Placental epithelial cell (primary cell): ENCODE measurements at places on chromosomes 3 and 15. TPM values are rescaled to one million over a fixed set of nuclear protein-coding genes. Genes with fewer than 3 reads are reported as not detected.

MORC1 gene
- total RNA-seq, result not detected in 2 replicates

PROK2 gene
- total RNA-seq, result not detected in 2 replicates

CYP1A1 gene
- 0.11 TPM in 1 of 2 replicates, not detected in the other for total RNA-seq

NUP210 gene
- total RNA-seq, result not detected in 2 replicates

KLHDC8B gene
- 26.2 and 93.8 TPM in 2 replicates for total RNA-seq

PARP14 gene
- total RNA-seq, result 7.0 and 34.9 TPM in 2 replicates

RFT1 gene
- total RNA-seq, result 5.1 and 20.0 TPM in 2 replicates

GASK1A gene
- 23.2 and 24.3 TPM in 2 replicates for total RNA-seq

CADM2 gene
- 3.1 and 9.3 TPM in 2 replicates for total RNA-seq

LRRK1 gene
- total RNA-seq, result 11.1 and 11.8 TPM in 2 replicates

SLC24A5 gene
- total RNA-seq, result not detected in 2 replicates
